Activated naive CD4-positive, alpha-beta T cell treated with anti-CD3 and anti-CD28 coated beads, Interleukin-2, amount 50 U/mL, for 16 hours (primary cell): ENCODE measurements at places on chromosomes 16 and 17.

GRCh38 chr17:78225088-78225865, 6.2 kb upstream of the TMEM235 start:
- DNase-seq, result no peak

DNA sequence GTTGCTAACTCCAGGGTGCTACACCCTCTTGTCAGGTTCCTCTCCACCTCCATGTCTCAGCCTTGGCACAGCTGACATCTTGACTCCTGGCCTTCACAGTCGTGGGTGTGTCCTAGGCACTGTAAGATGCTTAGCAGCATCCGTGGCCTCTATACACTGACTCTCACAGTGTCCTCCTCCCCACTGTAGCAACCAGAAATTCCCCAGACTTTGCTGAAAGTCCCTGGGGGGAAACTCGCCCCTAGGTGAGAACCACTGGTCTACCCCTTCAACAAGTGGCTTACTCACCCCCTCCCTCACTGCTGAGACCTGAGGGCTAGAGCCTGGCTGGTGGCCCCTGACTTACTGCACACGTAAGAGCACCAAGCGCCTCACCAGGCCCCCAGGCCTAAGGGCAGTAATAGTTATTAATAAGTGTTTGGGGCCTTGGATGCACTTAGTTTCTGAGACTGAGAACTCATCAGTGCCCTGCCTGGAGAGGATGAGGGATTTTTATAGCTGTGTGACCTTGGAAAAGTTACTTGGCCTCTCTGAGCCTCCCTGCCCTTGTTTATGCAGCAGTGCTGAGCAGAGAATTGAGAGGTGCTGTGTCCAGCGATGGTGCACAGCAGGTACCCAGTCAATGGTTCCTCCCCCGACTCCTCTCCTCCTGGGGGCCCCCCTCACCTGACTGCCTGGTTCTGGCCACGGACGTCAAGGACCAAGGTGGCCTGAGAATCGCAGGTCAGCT, 67.1 kb downstream of the RMI2 start:
- DNase-seq, result no peak

- no peak for DNase-seq
Observed at GRCh38 chr16:64657316-64658011, 464.4 kb downstream of the CDH11 start.

GRCh38 chr17:9175700-9176467, 154.6 kb downstream of the NTN1 start:
- no peak for DNase-seq

DNA sequence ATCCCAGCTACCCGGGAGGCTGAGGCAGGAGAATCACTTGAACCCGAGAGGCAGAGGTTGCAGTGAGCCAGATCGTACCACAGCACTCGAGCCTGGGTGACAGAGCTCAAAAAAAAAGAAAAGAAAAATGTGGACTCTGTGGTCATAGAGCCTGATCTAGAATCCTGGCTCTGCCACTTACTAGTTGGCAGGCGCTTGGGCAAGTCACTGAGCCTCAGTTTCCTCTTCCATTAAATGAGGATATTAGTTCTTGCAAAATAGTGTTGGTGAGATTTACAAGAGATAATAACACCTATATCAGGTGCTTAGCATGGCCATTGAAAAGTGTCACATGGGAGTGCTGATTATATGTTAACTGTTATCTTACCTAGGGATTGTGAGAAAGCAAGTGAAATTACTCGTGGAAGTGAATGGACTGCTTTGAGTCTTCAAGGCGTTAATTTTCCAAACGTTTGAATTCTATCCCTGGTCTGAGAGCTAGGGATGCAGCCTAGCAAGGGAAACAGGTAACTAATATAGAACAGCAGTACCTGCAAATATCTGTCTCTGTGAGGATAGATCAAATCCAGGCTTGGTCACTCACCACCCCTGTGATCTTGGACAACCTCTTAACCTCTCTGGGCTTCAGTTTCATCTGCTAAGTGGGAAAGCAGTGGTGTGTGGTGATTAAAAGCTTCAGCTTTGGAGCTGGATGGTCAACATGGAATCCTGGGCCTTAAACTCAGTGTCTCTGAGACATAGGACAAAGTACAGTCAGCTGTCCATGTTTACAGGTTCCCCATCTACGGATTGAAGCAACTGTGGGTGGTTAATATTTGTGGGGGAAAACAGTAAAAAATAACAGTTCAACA, 953 bp upstream of the NSMCE1 start:
- no peak for DNase-seq

GRCh38 chr16:89071686-89072547, 21.7 kb upstream of the ACSF3 start:
- DNase-seq, result no peak

DNA sequence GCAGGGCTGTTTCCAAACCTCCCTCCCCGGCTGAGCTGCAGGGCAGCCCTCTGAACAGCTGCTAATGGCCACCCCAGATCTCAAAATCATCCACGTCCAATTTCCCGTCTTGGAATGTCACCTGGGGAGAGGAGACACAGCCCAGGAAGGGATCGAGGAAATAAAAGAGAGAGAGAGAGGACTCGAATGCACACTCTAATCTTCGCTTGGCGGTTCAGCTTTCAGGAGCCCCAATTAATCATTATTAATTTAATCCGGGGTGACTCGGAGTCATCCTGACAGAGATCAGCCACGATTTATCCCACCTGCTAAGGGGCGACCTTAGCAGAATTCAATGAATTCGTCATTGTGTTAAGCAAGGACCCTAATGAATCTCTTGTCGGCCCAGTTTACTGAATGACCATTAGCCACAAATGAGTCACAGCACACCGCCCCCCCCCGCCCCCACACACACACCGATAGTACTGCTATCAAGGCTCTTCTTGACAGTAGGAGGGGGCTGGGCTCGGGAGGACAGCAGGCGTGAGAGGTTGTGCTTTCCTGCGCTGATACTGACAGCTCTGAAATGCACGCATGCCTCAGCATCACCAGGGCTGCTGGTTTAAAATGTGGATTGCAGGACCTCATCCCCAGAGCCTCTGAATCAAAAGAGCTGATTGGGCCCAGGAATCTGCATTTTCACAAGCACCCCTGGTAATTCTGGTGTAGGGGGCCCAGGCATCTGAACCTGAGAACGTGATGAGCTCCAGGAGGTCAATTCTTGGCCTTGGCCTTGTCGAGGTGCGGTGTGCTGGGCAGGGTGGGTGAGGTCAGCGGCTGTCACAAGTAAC, 190.0 kb upstream of the CIBAR2 start:
- DNase-seq, result no peak

- no peak for DNase-seq
Observed at GRCh38 chr17:81735264-81736102, 23.4 kb downstream of the SLC25A10 start.

- DNase-seq, result peak; percentile 45
Observed at GRCh38 chr17:81869221-81870130, 1.7 kb downstream of the ARHGDIA start.

DNA sequence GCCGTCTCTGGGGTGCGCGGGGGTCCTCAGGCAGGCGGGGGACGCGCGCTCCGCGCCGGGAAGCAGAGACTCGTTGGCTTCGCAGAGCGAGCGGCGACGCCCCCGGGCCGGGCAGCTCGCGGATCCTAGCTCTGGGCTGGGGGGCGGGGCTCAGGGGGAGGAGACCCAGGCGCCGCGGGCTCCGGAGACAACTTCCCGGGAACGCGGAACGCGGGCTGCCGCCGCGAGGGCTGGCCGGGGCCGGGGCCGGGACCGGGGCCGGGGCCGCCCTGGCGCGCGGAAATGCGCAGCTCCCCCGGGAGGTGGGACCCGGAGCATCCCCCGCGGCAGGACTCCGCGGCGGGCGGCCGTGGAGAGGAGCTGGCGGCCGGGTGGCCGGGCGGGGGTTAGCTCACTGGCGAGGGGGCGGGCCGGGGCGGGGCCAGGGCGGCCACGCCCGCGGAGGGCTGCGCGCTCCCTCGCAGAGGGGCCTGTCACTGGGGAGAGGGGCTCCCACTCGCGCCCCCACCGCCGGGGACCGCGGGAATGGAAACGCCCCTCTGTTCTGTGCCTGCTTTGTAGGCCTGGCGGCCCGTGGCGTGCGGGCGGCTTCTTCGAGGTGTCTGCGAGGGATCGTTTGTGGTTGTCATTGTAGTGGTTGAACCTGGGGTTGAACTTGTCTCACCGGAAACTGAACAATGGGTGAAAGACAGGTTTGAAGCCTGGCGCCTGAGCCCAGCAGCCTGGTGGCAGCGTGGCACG, at the start of gene GAS7:
TSS of gene GAS7 (minus strand) at position 98 of the 741 bp plus-strand sequence.
- DNase-seq, result no peak

DNA sequence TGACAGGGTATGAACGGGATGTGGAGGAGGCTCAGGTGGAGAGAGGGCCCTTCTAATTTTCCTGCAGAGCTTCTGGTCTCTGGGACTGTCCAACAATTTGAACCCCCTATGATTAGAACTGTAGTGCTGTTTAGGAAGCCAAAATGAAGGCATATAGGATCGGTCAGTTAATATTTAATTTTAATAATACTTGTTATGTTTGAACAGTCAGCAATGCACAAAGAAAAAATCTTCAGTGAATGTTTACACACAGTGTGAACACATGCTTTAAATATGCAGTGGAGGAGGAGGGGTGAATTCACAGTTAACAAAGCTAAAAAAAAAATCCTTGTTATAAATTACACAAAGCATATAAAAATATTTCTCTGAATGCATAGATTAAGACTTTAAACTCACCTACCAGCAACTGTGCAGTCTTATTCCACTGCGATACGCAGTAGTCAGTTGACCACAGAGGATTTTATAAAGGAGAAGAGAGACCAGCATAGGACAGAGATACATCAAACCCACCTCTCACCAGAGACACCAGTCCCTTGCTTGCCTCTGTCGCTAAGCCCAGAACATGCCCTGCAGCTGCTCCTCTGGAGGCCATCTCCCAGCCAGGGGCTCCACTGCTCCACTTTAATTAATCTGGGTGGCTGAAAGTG, 14.6 kb downstream of the ANKRD40 start:
- DNase-seq, result no peak

DNA sequence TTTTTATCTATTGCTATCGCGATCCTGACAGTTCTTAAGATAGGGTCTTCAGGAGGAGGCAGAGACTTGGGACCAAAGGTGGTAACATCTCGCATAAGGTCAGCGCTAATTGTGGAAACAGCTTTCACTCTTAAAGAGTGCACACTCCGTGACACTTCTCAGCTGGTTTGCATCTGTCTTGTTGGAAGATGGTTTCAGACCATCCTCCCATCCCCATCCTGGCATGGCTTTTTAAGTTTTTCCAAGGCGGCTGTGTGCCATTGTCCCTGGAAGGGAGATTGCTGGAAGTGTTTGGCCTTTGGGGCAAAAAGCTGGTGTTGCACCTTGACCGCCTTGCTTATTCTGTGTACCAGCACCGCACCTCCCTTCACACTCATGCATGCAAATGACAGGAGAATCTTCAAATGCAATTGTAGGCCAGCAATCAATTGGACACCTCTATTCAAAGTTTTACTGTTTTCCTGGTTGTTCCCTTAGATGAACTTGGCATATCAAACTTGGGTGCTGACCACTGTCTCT, 1.5 kb downstream of the SOCS7 start:
- no peak for DNase-seq

- no peak for DNase-seq
Observed at GRCh38 chr16:72164691-72165090, 7.3 kb downstream of the PMFBP1 start.

DNA sequence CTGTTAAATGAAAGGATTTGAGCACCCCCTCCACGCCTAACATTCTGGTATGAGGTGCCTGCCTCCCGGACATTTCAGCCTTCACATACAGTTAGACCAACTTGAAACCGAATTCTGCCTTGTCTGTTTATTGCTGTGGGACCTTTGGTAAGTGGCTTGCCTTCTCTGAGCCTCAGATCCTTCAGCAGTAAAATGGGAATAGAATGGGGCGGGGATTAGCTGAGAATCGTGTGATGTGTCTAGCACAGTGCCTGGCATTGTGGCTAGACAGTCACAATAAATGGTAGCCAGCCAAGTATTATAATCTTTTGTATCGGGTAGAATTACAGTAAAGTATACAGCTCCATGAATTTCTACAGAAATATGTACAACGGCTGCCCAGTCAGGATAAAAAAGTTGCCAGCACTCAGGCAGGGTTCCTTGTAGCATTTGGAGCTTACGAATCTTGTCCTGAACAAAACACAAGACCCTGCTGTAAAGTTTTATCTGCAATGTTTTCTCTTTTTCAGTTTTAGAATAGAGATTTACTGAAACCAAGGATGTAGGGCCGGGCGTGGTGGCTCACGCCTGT, 786 bp downstream of the TMC7 start:
- no peak for DNase-seq

DNA sequence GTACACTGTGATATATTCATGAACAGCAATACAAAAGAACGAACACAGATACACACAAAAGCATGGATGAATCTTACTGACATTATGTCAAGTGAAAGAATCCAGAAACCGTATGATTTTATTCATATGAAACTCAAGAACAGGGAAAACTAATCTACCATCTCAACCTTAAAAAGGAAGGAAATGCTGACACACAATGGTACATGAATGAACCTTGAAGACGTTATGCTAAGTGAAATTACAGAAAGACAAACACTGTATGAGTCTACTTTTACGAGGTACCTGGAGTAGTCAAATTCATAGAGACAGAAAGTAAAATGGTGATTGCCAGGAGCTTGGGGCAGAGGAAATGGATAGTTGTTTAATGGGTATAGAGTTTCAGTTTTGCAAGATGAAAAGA, 8.7 kb upstream of the PRKCB start:
- DNase-seq, result no peak

GRCh38 chr17:45844695-45845375, at the start of gene SPPL2C:
Gene SPPL2C, plus strand, starts transcription at chr17:45844881. Its CDS starts 26 bp downstream, at chr17:45844907.
- DNase-seq, result no peak

DNA sequence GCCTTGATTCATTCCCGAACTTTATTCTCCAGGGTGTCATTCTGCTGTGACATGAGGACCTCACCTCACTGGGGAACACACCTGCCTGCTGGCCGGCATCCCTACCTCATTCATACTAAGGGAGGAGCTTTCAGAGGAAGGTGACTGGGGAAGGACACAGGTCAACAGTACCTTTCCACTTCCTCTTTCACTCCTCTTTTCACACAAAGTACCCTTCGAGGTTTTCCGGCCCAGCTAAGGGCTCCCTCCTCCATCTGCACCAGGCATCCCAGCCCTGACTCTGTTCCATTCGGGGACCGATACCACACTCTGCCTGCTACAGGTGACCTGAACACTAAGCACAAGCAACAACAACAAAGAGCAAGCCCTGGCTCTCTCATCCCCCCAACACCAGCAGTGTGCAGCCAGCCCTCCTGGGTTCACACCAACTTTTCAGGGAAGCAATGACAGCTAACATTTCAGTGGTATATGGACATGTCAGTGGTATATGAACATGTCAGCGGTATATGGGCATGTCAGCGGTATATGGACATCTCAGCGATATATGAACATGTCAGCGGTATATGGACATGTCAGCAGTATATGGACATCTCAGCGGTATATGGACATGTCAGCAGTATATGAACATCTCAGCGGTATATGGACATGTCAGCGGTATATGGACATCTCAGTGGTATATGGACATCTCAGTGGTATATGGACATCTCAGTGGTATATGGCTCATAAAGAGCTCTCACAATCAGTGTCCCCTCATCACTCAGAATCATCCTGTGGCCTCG, 16.0 kb downstream of the TRIM25 start:
- no peak for DNase-seq

DNA sequence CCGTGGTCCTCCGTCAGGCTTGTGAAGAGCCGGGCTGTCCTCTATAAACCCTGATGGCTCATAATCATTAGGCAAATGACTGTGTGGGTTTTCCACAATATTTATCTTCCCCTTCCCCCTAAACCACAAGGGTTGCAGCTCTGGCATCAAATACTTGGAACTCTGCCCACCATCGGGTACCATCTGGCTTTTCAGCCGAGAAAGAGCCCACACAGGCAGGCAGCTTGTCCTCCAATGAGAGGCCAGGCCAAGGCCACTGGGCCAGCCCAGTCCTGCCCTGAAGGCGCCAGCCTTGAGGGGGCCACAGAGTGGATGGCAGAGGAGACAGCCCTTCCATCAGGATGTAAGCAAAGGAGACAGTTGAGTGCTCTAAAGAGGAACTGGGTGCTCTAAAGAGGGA, 31.8 kb upstream of the NAT9 start:
- DNase-seq, result no peak
